ENCODE measurements at places on chromosomes 16 and 17.

DNA sequence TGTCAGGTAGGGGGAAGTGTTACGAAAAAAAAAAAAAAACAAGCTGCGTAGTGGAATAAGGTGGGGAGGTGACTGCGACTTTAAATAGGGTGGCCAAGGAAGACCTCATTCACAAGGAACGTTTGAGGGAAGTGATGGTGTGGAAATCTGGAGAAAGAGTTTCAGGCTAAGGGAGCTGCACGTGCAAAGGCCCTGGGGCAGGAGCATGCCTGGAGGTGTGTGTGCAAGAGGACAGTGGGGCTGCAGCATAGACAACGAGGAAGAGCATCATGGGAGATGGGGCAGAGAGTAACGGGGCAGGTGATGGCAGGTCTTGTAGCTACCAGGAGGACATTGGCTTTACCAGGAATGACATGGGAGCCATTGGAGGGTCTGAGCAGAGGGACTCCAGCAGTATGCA lies 12.0 kb downstream of the GSG1L start:
- DNase-seq: no peak

DNA sequence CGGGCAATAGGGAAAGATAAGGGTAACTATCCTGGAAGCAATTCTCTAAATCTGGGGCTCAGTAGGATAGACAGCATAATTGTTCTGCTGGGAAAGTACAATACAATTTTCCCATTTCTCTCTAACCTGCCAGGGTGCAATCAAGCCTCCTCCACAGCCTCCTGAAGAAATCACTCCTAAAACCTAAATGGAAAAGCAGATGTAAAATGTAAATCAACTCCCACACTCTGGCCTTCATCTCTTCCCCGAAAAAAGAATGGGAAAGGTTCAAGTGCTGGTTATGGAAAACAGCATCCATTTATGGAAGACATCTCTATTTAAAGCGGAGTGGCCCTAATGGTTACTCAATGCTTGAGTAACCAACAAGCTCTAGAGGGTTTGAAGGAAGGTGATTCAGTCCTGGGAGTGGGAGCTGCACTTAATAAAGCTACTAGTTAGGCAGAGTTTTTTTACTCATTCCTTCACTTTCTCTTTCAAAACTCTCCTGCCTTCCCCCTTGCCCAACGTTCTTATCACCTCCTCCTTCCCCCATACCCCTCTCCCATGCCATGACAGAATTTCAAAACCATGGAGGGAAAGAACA lies 5.1 kb downstream of the MMD start:
- DNase-seq: no peak

DNA sequence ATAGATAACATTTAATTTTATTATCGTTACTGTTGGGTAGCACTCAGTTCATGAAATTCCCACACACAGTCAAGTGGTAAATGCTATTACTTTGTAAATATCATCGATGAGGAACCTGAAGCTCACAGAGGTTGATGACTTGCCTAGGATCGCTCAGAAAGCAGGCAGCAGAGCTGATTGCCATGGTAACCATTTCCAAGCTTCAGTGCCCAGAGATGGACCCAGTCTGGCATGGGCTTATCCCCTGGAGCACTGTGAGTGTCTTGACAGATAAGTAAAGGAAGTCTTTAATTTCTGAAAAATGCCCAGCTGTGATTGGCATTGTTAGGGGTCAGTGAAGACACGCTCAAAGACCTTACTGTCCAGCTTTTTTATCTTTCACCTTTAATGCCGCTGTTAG lies 95.0 kb downstream of the PRKCB start:
- DNase-seq: no peak

DNA sequence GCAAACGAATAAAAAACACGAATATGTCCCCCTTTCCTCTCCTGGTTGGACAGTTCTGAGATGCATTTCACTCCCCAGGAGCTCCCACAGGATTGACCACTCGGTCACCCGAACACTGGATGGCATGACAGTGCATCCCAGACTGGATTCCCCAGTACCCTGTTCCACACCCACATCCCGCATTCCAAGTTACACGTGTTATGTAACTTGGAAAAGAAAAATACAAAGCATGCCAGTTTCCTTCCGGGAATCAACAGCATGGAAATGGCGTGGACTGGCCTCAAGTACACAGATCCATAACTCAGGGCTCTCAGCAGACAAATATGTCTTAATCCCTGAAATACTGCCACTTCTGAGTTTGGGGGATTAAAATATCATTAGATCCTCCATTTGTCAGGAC lies 12.6 kb upstream of the KLHL36 start:
- no peak for DNase-seq

DNA sequence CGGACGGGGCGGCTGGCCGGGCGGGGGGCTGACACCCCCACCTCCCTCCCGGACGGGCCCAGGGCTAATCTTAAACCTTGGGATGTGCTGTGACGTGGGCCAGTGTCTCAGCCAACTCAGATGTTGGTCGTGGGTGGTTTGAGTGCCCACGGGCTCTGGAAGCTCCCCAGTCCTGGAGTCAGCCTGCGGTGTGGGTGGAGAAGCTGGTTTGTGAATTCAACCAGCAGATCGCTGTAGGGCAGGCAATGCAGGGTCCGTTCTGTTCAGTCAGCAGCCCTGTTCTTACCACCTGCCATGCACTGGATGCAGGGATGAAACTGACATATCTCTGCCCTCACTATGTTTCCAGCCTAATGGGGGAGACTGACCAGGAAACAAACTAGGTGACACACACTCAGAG lies 8.0 kb upstream of the ZNF500 start:
- no peak for DNase-seq

- no peak for DNase-seq
Observed at GRCh38 chr16:27258241-27258734, 10.3 kb downstream of the NSMCE1 start.

DNA sequence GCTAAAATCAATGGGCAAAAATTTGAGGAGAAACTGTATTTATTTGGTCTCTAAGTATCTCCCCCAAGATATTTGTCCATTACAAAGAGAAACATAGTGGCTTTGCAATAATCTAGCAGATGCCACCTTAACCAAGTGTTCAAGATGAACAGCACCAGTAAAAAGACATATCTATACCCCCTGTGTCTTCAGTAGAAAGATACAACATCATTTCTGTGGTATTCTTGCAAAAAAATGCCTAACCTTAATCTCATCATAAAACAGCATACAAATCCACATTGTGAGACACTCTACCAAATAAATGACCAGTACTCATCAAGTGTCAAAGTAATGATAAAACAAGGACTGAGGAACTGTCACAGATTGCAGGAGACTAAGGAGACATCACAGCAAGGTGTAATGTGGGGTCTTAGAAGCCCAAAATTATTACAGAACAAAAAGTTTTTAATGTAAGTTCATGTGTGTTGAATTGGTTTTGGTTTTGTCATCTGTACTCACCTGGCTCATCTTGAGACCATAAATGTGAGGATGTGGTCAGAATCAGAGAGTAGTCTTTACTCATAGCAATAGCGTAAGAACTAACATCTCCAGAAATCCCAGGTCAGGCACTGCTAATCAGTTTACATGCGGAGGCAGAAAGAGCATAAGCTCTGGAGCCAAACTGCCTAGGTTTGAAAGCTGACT lies 77.2 kb downstream of the AATF start:
- DNase-seq: no peak
